ENCODE measurements at places on chromosomes 12 and 14.

DNA sequence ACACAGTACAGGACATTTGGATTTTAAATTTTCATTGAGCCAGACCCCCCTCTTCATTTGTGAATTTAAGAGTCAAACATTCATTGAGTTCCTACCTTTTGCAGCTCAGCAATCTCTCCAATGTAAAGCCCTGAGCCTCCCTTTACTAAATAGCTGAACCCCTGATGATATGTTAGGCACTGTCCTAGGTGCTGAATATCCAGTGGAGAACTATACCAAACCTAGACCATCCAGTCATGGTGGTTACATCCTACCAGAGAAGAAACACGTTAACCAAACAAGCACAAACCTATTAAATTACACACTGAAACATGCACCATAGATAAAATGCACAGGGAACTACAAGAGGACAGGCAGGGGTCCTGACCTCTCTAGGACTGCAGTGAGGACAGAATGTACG, 1585.3 kb upstream of the TMEM132C start:
- DNase-seq = no peak

GRCh38 chr12:8127138-8127537, 3.7 kb downstream of the CLEC4A start:
- DNase-seq = no peak

DNA sequence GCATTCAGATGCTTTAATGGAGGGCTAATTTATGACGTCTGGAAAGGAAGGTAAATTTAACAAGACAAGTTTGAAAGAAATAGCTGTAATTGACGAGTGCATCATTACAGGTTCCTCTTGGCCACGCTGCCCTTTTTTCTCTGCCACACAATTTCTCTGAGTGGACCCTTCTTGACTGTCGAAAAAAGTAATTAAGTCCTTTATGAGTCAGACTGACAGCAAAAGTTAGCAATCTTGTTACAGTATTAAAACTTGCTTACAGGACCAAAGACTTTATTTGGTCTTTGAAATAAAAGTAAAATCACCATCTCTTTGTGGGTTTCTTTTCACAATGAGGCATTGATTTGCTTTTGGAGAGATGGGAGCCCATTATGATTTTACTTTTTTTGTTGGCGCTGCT, 42.6 kb downstream of the SAMD4A start:
- no peak for DNase-seq

- no peak for DNase-seq
These were observed 10.2 kb downstream of the PLEKHA5 start for GRCh38 chr12:19139615-19140194.

DNA sequence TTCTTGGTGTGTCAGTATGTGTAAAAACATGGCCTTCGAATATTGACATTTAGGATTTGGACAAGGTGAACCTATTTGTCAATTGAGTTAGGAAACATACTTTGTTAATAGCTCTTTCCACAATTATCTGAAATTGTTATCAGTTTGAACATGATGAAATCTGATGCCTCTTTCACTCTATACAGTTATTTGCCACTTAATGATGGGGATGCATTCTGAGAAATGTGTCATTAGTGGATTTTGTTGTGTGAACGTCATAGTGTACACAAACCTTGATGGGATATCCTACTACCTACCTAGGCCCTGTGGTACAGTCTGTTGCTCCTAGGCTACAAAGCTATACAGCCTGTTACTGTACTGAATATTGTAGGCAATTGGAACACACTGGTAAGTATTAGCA, 4.8 kb downstream of the TULP3 start:
- no peak for DNase-seq

- DNase-seq = no peak
These were observed 201.4 kb upstream of the PWP1 start for GRCh38 chr12:107484230-107484629.

GRCh38 chr12:116053479-116054200, 223.9 kb downstream of the MED13L start:
- no peak for DNase-seq

- DNase-seq = no peak
These were observed 15.0 kb downstream of the GABARAPL1 start for GRCh38 chr12:10227648-10228047.

DNA sequence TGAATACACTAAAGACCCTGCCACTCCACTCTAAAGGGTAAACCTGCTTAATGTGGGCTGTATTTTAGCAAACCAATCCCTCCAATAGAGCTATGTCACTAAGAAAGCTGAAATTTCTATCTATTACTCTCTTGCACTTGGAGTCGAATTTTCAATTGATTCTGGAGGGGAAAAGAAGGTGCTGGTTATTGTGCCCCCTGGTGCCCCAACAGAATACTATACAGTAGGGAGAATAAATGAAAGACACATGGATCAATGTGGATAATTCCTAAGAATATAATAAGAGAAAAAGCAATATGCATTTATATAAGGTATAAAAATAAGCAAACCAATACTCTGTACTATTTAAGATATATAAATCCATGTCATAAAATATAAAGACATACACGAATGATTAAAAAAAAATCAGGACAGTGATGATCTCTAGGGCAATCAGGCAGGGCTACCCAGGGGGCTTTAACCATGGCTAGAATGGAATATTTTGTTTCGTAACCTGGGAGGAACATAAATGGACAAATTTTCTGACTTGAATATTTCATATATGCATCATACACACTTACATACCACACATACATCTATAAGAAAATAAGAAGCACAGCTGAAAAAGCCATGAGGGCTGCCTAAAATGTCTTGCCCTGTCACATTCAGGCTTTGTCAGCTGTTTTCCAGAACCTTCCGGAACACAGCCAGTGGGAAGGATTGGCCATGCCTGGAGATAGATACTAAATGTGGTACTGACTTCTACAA, 54.4 kb downstream of the EFCAB11 start:
- no peak for DNase-seq

DNA sequence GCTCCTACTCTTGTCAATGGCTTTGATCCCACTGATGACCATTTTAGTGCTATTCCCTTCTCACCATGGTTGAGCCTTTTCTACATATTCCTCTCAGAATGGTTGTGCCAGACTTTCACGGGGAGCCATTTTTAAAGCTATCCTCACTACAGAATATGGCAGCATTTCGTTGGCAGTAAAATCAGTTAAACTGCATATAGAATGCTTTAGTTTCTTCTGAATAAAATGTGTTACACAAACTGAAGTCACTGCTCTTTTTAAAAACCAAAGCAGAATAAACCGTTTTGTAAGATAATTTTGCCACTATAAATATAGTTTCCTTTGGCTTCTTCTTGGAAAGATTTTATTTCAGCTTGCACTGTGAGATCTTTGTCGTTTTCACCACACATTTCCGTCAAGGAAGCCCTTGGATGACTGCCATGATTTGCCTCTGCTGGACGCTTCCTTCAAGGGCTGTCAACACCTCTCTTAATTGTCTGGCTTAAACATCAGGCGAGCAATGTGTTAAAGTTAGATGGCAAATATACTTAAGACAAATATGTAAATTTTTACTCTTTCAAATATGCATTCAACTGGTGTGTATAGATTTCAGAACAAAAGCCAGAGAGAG, 624.2 kb downstream of the DIO2 start:
- no peak for DNase-seq

DNA sequence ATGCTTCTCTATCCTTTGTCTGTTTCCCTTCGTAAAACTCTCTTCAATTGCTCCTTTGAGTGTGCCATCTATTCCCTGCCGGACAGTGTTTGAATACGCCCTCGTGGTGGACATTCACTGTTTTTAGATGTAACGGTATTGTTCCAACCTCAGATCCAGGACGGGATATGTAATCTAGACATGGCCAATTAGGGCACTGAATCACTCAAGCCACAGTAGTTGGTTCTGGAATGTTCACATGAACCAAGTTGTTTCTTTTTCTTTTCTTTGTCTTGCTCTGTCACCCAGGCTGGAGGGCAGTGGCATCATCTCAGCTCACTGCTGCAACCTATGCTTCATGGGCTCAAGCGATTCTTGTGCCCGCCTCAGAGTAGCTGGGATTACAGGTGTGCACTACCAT, 204.2 kb upstream of the PLXNC1 start:
- no peak for DNase-seq

- DNase-seq = no peak
These were observed 905.4 kb downstream of the SLC16A7 start for GRCh38 chr12:60501124-60501729.

DNA sequence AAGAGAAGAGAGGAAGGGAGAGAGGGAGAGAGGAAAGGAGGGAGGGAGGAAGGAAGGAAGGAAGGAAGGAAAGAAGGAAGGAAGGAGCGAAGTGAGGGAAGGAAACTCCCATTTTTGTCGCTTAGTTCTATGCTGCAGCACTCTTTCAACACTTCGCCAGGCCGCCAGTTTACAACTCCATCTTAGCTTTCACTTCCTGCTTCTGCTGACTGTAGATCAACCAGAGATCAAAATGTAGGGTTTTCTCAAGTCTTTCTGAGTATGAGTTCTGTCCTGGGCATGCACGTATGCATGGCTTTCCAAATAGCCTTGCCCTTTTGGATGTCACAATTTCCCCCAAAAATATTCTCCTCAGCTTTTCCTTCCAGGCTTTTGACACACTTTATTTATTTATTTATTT, 723.4 kb downstream of the TRHDE start:
- no peak for DNase-seq

GRCh38 chr14:105450123-105450505, 24.5 kb upstream of the CRIP2 start:
- no peak for DNase-seq

DNA sequence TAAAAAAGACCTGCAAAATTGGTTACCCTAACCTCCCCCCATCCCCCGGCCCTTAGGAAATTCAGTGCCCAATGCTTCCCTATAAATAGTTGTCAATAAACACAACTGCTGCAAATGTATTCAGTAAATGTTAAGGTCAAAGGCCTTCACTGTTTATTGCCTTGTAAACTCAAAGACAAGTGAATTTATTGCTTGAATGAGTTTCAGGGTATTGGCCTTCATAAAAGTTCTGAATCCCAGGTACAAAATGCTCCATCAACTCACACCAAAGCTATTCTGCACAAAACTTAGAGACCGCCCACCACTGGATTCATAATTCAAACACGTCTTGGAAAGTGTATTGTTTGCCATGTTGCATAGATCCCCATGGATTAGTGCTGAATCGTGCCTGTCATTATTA, 63.3 kb upstream of the CDKN3 start:
- no peak for DNase-seq

DNA sequence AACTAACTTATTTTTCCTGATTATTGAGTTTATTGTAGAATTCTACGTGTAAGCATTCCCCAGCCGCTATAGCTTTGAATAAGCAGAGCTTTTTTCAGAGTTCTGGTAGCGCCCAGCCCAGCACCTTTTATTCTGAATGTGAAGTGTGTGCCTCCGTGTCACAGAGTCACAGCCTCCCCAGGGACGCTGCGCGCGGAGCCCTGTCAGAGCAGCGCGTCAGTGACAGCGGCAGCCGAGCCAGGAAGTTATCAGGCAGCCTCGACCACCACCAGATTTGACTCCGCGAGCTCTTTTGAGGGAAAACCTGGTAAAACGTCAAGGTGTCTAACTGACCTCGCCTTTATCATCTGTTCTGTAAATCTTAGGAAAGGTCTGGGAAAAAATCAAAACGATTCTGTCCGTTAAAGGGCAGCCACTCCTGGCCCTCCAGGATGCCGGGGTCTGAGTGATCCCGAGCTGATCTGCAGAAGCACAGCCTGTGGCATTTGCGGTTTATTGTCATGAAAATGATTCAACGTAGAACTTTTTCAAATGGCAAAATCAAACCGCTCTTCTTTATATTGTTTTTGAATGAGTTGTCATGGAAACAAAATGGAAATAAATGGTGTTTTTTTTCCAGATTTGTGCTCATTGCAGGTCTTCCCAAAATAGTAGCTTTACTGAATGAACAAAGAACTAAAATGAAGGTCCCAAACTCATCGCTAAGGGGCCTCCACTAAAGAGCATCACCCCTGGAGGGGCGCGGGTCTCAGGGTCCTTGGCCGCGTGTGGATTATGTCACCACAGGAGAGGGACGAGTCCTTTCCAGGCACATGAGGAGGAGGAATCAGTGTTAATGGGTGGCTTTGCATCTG, 43.1 kb upstream of the MMP17 start:
- DNase-seq = no peak

GRCh38 chr12:26197832-26198231, 2.5 kb downstream of the SSPN start:
- no peak for DNase-seq

DNA sequence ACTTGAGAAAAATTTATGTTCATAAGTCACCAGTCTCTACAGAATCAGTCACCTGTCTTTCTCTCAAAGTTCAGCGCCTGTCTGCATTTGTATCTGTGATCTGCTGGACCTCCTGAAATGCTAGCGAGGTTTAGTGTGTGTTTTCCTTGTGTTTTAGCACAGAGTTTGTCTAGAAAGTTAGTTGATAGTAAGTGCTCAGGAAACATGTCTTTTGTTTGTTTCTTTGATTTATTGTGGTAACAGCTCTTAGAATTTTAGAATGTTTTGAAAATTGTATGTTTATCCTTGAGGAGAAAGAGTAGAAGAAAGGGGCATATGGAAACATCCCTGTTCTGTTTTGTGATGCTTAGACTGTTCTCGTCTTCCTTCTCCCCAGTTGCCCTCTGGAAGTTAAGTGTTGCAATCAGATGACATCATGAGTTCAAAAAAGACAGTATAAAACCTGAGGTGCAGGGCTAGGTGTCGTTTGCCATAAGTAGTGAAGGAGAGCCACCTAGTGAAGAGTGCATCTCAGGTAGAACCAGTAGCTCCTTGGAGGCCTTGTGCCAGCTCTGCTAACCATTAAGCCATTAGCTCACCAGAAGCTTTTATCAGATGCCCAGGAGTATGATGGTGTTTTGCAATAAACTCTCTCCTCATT, 44.8 kb downstream of the FBXW8 start:
- DNase-seq = no peak

DNA sequence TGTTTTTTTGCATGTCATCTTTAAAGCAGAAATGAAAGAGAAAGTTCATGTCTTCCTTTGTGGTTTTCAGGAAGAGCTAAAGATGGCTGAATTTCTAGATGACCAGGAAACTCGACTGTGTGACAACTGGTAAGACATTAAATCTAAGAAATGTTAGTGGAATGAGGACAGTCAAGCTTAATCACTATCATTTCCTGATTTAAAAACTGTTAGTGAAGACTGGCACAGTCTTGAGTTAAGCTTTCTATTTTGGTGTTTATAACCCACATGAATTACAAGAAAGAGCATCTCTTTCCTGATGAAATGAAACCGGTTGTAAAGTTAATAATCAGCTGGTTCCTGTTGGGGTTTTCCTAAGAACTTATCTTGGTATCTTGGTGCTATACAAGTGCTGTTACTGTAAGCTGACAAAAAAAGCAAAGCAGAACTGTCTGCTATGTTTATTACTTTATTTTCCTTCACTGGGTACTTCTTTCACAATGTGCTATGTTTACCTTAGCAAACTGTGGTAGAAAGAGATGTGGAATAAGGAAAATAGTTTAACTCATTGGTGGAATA, 5.2 kb downstream of the TRAFD1 start:
- DNase-seq = no peak

DNA sequence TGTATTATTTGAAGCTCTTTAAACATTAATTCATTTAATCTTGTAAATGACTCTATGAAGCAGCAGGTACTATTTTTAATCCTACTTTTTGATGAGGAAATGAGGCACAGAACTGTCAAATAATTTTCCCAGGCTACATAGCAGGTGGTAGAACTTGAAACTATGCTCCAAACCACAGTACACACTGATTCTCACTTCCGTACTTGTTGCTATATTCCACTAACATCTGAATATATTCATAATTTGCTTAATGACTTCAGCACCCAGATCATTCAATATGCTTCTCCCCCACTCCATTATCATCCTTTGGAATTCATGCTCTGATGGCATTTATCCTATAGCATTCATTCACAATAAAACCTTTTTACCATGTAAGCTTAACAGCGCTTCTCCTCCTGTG, 4.9 kb downstream of the ERGIC2 start:
- DNase-seq = no peak

Data from WTC11 (cell line).